ENCODE measurements at places on chromosomes 12 and 14.

DNA sequence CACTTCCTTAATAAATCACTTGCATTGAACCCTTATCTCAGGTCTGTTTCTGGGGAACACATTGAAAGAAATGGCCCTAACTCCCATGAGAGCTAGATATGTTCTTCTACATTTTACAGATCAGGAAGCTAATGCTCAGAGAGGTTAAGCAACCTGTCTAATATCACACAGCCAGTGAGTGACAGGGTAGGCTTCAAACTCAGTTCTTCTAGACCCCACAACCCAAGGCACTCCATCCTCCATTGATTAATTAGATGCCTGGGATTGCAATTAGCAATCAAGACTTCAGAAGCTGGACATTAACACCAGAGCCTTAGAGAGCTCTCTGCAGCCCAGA is 59.8 kb downstream of the C14orf132 start:
- no peak for DNase-seq

DNA sequence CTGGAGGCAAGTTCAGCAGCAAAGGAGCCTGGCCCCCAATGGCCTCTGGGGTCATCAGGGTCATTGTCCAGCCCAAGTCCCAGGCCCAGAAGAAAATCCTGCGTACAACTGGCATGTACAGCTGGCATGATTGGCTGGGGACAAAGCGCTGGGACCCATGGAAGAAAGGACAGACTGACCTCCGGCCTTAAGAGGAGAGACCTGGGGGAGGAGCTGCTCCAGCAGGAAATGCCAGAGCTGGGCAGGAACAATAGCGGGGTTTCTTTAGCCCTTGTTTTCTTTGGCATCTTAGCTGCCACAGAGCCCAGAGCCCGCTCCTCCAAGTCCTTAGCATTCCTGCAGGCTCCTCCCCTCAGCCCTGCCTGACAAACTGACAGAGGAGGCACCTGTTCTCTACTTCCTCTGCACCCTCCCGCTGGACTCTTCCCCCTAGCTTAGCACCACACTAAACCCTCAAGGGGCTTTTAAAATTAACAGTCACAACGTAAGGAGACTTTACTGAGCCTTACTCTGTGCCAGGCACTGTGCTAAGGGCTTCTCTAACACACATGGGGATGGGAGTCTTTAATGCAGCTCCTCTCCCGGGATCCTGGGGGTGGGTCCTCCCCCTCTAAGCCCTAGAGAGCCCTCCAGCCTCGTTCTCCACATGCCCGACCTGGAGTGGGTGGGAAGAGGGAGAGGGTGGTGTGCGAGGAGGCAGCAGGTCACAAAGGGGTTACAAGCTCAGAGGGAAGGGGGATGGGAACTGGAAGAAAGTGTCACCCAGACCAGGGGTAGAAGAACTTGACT is 1.8 kb upstream of the AQP5 start:
- DNase-seq, result peak; percentile 18

DNA sequence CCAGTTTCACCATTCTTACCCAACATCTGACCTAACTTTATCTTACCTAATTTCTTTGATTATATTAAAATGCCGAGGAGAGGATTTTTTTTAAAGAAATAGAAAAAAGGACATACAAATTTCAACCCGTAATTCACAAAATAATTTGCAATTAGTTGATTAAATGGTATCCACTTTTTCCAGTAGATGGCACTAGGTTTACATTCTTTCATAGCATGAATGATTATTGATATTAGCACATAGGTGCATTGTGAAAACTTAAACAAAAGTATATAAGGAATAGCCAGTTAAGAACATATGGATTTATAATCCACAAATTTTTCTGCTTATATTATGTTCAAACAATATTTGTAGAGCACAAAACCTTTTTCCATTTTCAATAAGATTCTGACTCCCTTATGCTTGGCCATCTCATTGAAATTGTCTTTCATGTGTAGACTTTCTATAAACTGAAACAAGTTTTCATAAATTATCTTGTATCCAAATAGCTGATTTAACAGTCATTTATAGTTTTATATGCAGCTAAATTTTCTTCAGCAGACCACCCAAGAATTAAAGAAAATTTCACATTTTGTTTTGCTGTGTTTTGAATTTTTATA is 35.3 kb downstream of the MSRB3 start:
- peak; percentile 43 for DNase-seq

DNA sequence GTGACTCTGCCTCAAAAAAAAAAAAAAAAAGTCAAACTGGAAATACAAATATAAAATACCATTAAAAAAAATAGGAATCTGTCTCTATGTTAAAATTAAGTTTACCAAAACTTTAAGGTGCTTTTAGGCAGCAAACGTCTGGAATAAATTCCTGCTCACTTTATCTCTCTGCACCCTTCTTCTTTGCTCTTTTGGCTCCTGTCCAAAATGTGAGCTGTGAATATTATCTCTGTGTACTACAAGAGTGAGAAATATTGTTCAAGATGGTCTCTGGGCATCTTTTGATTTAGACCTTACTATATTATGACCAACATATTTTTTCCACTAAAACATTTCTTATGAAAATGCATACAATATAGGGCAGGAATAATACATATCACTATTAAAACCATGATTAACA is 63.7 kb downstream of the PUS7L start:
- no peak for DNase-seq

- peak; percentile 74 for DNase-seq
Observed at GRCh38 chr14:76386944-76387782, 11.2 kb downstream of the ESRRB start.

- no peak for DNase-seq
Observed at GRCh38 chr14:101857226-101857625, 95.7 kb downstream of the PPP2R5C start.

Measured in NCI-H510A treated with DMSO at 0.1 percent for 48 hours (cell line).